ENCODE measurements at places on chromosomes 2 and 18.

DNA sequence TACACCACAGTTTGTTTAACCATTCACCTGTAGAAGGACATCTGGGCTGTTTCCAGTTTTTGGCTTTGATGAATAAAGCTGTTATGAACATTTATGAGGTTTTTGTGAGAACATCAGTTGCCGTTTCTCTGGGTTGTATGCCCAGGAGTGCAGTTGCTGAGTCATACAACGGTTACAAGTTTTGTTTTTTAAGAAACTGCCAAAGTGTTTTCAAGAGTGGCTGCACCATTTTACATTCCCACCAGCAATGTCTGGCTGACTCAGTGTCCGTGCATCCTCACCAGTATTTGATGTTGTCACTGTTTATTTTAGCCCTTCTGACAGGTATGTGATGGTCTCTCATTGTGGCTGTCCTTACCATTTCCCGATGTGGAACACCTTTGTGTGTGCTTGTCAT, 48.0 kb upstream of the GPR17 start:
- no peak for DNase-seq

GRCh38 chr2:21135585-21135984, 11.8 kb downstream of the TDRD15 start:
- DNase-seq = no peak

DNA sequence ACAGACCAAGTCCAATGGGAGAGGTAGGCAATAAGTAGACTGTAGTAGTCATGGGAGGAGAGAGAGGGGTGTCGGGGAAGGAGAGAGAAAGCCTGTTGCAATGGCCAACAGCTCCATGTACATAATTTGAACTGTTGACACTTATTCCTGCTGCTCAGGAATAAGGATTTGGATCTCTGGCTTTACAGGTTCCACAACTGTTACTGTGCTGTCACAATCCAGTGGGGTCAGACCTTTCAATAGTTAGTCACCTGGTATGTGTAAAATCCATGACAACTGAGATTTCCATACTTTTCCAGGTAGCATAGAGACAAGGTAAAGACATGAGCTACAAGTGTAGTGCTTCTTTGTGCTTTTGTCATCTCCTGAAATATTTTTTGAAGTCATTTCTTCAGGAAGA, 47.5 kb upstream of the RIOK3 start:
- no peak for DNase-seq

DNA sequence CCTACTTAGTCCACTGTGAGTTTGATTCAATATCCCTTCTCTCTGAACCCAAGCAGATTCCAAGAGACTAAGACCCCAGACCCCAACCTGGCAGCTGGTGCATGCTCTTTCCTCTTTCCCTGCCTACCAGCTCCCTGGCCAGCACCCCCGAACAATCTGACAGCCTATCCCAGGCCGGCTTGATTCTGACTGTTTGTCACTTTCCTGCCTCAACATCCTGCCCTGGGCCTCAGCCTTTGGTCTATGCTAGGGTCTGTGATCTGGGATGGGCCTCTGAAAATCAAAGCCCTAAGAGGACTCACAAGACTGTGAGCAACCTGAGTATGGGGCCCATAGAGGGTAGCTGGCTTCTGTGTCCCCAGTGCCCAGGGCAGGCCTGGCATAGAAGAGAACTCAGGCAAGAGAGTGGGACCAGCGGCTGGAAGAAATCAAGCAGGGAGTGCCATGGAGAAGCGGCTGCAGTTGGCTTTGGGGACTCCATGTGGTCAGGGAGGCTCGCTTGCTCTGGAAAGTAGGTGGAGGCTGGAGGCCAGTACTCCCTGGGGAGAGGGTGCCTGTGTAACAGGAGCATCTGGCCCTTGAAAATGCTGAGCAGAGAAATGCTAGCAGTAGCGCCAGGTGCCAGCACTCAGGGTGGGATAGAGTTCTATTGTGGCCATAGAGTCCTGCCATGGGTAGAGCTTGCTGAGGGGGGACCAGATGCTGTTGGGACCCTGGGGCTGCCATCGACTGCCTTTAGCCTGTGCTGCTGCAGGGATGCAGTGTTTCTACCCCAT, 343.9 kb downstream of the DYSF start:
- DNase-seq = no peak

GRCh38 chr2:170783549-170783948, 13.4 kb downstream of the ERICH2 start:
- DNase-seq = no peak

DNA sequence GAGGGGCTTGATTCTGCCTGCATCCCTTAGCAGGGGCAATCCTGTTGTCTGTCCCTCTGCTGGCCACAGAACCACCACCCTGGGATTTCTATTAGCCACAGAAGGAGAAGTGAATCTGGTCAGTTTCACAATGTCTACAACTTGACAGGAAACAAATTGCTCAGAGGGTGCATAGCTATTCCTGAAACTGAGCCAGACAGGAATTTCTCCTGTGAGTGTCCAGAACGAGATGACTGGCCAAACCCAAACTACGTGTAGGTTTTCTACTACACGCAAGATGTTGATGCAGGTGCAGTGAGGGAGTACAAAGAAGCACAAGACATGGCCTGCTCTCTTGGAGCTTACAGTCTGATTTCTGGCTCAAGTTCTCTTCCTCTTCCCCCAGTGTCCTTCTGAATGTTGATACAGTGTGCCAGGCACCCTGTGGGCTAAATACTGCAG, 201.9 kb downstream of the CLIP4 start:
- DNase-seq = no peak

GRCh38 chr2:218392459-218392858, 7.2 kb upstream of the CTDSP1 start:
- no peak for DNase-seq

DNA sequence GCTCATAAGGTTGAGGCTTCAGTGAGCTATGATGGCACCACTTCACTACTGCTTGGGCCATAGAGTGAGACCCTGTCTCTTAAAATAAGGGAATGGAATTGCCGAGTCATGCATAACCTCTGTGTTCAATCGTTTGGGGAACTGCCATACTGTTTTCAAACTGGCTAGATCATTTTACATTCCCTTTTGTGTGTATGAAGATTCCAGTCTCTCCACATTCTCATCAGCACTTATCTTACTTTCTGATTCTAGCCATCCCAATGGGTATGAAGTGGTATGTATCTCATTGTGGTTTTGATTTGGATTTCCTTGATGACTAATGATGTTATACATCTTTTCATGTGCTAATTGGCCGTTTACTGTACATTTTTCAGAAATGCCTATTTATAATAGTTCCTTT, 23.7 kb downstream of the MARCHF7 start:
- DNase-seq = no peak

Measured in DMS153 (cell line).